ENCODE measurements at places on chromosomes 2 and 18.

GRCh38 chr2:170177950-170178781 lies at the start of gene MYO3B:
TSS of gene MYO3B (plus strand) at chr2:170178147. CDS start at chr2:170178288, 141 bp downstream.
- DNase-seq = no peak

DNA sequence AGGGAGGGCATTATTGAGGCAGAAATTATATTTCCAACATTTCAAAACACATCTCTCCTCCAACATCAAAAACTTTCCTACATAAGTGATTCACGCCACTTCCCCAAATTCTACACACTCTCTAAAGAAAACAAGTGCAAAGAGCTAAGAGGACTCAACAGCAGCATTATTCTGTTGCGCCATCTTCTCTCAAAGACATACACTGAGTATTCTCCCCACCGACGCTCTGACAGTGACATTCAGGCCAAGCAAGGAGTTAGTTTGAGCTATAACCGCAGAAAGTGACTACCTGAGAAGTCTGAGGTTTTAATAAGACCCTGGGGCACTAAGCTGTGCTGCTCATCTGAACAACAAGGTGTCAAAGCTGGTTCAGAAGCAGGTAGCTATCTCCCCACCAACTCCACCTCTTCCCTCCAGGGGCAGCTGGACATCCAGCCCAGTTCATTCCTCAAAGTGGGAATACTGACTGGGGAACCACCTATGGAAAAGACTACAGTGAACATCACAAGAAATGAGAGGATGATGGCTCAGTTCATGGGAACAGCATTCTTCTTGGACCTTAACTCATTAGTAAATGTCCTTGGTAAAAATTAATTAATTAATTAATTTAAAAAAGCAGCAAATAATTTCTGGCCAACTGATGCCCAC lies 309.5 kb upstream of the CCDC68 start:
- DNase-seq = no peak

GRCh38 chr18:13549880-13550232 lies 176.5 kb downstream of the FAM210A start:
- no peak for DNase-seq

GRCh38 chr2:138744713-138745112 lies 35.5 kb downstream of the NXPH2 start:
- no peak for DNase-seq

DNA sequence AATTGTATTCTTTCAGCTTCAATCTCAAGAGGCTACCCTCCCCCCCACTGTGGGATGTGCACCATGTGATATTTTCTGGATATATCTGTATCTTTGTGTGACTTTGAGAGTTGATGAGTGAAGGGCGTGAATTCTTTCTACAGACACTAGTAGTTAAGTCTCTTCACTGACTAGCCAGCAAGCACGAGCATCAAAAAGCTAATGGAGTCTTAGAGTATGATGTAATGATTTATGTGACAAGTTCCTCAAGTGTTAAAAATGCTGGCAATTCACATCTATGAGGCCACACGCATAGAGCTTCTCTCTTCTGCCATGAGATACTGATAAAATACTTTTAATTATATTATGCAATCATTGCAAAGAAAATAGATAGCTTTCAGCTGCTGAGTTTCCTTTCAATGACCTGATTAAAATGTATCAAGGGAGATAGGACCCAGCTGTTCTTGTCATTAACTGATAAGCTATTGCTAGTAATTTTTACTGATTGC lies 304.8 kb downstream of the TRIB2 start:
- no peak for DNase-seq

- no peak for DNase-seq
Observed at GRCh38 chr2:157504623-157505022, 60.7 kb upstream of the CYTIP start.

GRCh38 chr2:168519534-168520308 lies 63.6 kb downstream of the CERS6 start:
- DNase-seq = no peak

- no peak for DNase-seq
Observed at GRCh38 chr18:11871501-11871900, 20.3 kb downstream of the CHMP1B start.

- DNase-seq = no peak
Observed at GRCh38 chr2:104501342-104501741, 352.6 kb upstream of the POU3F3 start.

GRCh38 chr2:208350610-208351009 lies 56.0 kb upstream of the PTH2R start:
- no peak for DNase-seq

- DNase-seq = no peak
Observed at GRCh38 chr2:182863642-182864041, 2.8 kb downstream of the FRZB start.

GRCh38 chr2:217617616-217618022 lies 385.2 kb downstream of the TNS1 start:
- DNase-seq = no peak

DNA sequence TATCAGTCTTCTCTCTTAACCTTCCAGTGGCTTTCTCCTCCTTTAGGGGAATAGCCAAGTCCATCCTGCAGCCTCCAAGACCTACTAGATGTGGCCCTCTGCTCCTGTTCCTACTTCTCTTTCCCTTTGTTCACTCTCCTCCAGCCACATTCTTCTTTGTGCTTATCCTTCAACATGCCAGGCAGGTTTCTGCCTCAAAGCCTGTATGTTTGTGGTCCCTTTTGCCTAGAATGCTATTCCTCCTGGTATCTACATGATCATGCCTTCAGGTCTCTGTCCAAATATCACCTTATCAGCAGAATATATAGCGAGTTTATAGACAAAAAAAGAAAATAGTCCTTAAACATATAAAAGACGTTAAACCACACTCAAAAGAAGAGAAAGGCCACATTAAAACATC lies 5.5 kb downstream of the LYG2 start:
- no peak for DNase-seq

- no peak for DNase-seq
Observed at GRCh38 chr2:127634066-127634617, 11.8 kb upstream of the GPR17 start.

DNA sequence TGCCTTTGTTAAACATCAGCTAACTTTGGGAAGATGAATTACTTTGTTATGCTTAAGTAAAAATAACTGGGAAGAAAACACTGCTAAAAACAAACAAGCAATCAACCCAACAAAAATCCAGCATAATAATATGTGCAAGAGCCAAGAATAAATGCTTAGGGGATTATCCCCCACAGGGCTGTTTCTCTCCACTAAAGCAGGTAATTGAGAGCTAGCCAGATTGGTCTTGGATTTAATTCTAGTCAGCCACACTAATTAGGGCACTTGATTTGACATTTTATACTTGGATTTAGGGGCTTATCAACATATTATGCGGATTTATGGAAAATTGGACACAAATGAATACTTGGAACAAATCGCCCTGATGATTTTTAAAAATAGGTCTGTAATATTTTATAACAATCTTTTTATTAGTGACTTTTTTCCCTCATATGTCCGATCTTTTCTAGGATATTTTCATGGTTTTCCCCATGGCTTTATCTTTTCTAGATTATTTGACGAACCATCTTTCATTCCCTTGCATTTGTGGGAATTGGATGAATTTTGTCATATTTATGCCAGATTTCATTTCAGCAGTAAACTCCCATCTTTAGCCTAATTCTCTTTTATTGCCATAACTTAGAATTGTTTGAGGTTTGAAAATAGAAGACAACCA lies 199.1 kb upstream of the NXPH2 start:
- no peak for DNase-seq

- DNase-seq = no peak
Observed at GRCh38 chr18:10519366-10519765, 6.5 kb upstream of the NAPG start.

DNA sequence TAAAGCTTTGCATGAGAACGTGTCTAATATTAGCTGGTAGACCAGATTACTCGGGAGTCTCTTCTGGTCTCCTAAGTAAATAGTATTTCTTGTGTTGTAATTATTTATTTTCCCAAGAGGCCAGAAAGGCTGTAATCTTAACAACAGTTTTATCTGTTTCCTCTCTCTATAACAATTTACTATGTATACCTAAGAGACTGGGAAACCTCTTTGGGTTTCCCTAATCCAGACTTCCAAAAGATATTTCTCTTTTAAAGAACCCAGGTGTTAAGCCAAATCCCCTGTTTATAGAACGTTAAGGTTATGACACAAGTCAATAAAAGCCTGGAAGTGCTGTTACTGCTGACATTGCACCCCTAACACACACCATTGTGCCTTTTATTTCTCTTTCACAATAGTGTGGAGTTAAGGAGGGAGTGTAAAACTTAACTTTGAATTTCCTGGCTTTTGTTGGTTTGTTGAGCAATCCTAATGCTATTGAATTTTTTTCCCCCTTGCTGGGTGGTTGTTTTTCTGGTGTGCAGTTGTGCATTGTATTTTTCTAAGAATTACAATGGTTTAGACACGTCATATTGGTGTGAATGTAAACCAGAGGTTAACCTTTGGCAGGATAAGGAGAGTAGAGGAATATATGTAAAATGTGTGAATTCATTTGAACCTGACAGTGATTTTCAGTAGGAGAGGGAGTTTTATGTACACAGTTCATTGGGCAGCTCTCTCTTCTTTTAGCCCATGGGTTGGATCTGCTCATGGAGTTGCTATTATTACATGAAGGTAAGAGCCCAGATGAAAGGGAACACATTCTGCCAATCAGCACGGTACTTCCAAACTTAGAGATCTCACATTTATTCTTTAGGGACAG lies 192.8 kb downstream of the MTX2 start:
- no peak for DNase-seq

- DNase-seq = no peak
Observed at GRCh38 chr18:67484458-67484857, 32.1 kb downstream of the DSEL start.

DNA sequence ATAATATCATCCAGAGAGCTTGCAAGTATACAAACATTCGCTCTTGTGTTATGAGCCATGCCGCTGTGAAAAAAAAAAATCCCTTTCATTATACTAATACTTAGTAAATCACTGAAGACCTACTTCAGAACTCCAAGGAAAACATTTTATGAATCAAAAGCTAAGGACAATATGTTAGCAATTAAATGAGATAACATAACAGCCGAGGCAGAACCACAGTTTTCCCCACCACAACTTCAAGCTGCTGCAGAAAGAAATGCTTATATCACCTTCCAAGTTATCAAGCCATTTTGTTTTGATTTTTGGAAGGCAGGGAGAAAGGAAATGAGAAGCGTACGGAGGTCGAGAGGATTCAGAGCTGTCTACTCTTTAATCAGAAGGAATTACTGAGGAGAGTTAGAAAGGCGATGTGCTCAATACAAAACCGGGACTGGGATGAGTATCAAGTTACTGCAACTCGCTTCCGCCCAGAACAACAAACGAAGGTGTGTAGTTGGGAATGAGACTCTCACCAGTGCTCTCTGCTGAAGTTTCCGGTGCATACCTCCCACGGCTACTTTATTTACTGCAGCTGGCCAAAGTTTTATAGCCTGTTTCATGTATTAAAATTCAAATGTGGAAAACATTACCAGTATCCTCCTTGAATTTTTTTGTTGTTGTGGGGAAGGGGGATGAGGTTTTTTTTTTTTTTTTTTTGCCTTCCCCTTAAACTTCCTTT lies 292.2 kb upstream of the CCDC68 start:
- no peak for DNase-seq

DNA sequence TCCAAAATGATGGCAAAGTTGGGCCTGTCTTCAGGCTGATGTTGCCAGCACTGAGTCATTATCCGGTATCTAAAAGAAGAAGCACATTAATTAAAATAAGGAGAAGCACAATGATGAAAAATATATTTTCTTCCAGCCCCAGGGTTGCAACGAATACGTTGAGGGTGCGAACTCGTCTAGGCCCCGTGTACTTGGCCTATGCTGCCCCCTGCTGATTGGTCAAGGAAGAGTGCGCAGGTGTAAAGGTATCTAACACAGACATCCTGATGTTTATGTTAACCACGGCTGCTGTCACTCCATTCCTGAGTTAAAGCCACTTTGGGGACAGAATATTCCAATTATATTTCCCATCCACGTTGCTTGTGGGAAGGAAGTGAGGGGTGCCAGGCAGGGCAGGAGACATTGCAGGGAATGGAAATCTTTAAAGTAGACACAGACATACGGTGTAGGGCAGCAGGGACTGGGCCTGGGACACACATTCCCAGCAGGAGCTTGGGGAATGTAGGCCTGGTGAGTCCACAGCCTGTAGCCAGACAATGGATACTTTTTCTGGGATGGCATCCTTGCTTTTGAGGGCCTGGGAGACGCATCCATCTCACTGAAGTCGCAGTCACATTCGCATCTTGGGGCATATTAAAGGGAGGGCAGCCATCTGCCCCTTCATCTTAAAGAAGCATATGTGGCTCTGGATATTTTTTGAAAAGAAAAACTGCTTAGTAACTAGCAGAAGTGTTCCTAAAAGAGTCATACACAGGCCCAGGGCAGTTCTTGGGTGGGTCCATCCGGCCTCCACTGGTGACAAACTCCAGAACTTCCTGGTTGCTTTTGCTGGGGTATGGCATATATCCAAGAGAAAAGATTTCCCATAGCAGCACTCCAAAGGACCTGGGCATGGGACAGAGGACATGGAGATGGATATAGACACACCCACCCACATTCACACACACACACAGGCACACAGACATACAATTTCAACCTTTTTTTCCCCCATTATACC lies 81.9 kb downstream of the CLIP4 start:
- peak; percentile 85 for DNase-seq

- no peak for DNase-seq
Observed at GRCh38 chr2:201955702-201956141, 77.9 kb upstream of the FZD7 start.

DNA sequence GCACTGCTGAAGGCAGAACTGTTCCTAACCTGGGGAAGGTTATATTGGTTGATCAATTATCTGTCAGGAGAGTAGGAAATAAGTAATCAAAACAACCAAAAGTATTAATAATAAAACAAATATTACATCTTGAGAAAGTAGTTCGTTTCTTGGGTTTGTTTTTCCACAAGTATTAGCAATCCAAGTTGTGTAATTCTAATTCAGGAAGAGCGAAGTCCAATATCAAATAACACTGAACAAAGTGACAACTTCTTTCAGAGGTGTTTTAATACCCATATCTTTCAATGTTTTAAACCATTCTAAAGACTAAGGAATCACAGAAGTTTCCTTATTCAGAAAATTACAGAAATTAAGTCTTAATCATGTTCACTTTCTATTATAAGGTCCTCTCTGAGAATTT lies 34.6 kb upstream of the NFU1 start:
- no peak for DNase-seq

DNA sequence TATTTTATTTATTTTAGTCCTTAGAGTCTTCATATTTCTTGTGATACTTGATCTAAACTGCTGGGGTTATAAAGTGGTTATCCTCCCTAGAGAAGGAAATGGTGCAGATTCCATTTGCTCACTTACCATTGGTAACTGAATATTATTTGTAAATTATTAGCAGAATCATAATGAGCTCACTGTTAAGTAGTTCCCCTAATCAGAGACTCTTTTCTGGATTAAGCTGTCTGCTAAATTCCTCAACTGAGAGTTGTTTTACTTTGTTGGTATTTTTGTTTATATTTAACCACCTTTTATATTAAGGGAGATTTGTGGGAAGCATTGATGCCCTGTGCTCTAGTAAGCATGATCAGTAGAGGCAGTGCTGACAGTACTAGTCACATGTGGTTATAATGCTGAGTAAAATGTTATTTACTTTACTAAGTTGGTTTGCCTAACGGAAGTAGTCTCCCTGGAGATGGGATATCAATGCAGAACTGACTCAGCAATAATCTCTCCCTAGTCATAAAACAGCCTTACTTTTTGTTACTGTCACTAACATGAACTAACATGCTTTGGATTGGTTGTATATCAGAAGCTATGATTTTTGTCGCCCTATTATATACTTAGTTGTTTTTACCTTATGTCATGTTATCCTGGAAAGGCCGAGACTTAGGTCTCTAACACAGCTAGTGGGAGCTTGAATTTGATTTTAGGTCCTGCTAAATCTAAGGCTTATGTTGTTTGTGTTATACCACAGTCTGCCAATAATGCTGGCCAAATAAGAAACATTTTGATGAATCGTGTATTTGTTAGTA lies 166.7 kb downstream of the MCFD2 start:
- DNase-seq = no peak

Measured in activated CD4-positive, alpha-beta T cell treated with anti-CD3 and anti-CD28 coated beads for 48 hours (primary cell).